Activated naive CD8-positive, alpha-beta T cell treated with anti-CD3 and anti-CD28 coated beads, Interleukin-2, amount 50 U/mL, for 24 hours (primary cell): ENCODE measurements at places on chromosomes 6 and 20.

- DNase-seq: no peak
Observed at GRCh38 chr20:44138867-44139266, 48.1 kb downstream of the JPH2 start.

DNA sequence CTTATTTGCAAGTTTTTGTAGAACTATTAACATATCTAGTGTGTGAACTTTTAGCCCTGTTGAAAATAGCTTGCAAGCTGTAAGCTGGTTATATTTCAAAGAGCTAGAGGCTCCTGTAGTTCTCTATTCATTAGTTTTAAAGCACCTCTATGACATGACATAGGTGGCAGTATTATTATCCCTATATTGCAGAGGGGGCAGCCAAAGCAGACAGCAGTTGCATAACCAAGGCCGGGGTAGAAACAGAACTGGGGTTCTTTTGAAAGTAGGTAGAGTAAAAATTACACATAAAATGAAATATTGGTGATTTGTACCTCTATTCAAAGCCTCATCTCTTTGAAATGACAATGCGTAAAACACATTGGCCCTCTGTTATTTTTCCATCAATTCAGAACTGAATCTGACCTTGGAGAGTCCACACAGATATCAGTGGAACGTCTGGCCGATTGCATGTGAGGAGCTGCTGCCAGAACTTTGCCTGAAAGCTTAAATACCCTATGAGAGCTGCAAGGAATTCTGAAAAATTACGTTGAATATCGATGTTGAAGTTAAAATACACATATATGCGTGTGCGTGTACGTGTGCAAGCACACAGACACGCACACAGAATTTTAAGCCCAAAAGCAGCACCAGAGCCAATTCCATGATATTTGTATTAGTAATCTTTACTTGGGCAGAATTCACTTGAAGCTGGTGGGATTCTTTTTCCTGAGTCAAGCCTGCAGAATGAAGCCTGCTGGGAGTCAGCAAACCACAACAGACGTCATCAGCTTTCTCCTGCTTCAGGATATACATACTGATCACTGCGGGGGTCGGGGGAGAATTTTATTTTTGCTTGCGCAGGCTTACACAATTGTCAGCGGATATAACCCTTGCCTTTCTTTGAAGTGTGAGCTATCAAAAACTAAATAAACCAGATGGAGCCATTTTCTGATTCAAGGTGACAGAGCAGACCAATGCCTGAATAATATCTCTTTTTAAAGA lies 163.2 kb downstream of the PDE7B start:
- no peak for DNase-seq

DNA sequence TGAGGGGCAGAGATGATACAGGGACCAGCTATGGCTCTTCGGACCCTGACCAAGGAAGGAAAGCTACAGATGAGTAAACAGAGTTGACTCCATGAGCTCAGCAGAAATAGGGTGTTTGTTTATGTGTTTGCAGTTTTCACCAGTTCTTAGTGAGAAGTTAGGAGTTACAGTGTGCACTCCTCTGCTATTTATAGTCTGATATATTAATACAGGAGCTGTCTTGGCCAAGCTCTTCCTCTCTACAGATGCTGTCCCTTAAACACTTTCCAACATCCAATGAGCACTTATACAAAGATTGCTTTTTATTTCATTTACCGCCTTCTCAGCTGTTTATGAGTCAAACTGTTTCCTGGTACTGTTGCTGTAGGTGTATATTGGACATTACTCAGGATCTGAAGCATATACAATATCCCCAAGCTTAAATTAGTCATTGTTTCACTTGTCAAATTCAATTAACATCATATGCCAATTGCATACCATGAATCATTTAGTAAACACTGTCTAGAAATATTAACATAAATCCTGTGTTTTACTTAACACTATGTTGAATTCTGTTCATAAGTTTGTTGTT lies 618.0 kb downstream of the PRKN start:
- DNase-seq: no peak

- no peak for DNase-seq
Observed at GRCh38 chr6:31663961-31664789, 622 bp downstream of the GPANK1 start.

- DNase-seq: no peak
Observed at GRCh38 chr20:8601542-8601912, 467.4 kb upstream of the PLCB4 start.

- DNase-seq: no peak
Observed at GRCh38 chr20:48357714-48358113, 470.1 kb downstream of the PREX1 start.

DNA sequence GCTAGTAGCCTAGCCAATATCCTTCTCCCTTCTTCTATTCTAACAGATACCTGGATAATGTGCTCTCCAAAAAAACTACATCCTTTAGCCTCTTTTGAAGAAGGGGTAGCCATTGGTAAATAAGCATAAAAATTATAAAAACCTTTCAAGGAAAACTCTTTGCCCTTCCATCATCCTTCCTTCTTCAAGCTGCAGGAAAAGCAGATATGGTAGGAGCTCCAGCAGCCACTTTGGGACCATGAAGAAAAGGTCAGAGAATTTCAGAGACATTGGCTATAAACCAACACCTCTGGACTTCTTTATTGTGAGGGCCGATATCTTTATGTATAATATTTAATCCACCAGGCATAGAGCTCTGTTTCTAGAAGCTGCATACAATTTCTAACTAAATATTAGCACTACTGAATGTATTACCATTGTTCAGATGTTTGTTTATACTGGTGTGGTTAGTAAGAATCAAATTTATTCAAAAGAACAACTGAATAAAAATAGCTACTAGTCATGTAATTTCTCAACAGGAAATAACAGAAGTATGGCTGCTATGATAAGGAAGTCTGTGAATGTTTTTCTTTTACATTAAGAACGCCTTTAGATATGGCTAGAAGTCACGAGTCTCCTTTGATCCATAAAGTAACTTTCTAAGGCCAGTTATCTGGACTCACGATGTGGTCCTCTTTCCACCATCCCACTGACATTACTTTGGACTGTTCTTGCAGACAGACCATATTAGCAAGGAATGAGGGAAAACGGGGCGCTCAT lies 32.2 kb downstream of the MYLK4 start:
- DNase-seq: no peak

DNA sequence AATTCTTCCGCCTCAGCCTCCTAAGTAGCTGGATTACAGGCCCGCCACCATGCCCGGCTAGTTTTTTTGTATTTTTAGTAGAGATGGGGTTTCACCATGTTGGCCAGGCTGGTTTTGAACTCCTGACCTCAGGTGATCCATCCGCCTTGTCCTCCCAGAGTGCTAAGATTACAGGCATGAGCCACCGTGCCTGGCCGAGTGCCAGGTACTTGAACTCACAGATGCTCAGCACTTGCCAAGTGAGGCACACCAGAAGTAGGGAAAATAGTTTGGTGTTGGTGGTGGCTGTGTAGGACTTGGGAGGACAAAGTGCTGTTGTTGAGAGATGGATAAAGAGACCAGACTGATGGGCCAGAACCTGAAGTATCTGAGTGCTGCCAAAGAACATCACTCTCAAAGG lies 40.0 kb upstream of the MBOAT1 start:
- DNase-seq: no peak

GRCh38 chr20:59403261-59403961 lies 103.0 kb downstream of the EDN3 start:
- DNase-seq: peak; percentile 83

- DNase-seq: peak; percentile 38
Observed at GRCh38 chr6:53734473-53735299, 60.1 kb upstream of the LRRC1 start.

DNA sequence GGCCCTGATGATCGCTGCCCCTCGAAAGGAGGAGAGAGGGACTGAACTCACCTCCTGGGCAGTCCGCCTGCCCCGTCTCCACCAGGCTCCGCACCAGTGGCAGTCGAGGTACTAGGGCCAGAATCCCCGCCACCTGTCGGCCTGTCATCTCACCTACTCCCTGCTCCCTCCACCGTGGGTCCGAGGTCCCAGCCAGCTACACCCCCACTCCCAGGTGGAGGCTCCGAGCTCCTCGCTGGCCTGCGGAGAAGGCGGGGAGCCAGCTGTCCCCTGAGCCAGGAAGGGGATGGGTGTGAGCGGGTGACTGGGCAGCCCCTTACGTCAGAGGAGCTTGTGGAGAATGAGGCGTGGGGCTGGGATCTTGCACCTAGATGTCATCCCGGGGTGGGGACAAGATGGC lies 1066.5 kb upstream of the MANEA start:
- DNase-seq: no peak

GRCh38 chr6:14372734-14373489 lies 255.3 kb downstream of the CD83 start:
- DNase-seq: no peak

DNA sequence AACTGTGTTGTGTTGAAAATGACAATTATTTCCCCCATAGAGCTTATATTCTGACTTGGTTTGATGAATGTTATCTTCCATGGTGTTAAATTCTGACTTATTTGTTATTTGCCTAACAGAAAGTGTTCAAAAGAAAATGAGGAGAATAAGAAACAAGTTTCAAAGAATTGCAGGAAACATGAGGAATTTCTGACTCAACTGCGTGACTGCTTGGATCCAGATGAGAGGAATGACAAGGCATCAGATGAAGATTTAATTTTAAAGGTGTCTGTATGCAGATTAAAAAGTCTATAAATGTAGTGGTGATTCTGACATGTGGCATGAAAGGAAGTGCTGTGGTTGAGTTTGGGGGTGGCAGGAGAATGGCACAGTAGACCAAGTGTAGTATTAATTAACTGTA lies 50.6 kb downstream of the CCDC170 start:
- no peak for DNase-seq

DNA sequence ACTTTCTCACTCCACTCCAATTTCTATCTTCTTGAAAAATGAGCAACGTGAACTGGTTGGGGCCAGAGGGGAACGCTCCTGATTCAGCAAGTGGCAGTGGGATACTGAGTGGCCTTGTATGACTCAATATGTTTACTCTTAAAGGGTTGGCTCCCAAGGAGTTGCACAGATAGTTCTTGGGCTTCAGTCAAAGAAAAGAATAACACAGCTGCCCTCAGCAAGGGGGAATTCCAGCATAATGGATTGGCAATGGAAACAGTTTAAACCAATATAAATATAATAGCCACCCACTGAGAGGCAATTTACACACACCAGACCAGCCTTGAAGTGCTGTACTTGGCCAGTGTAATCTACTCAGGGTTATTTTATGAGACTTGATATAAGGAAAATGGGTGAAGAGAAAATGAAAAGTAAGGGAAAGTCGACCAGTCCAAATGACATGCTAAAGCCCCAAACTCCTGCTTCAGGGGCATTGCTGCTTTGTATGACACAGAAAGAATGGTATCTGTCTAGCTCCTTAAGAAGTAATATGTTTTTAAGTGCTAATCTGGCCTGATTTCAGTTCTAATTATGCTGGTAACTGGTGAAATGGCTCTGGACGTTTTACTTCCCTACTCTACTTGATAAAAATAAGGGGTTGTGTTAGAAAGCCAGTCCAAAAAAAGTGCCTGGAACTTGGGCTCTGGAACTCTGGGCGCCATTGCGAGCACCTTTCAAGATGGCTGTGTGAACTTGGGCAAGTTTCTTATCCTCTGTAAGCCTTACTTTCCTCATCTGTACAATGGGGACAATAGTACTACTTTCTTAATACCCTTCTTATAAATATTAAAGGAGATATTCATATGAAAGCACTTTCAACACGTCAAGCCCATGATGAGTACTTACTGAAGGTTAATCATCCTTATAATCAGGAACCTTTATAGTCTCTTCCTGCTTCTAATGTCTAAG lies 712.9 kb upstream of the MAP3K7 start:
- DNase-seq: no peak

DNA sequence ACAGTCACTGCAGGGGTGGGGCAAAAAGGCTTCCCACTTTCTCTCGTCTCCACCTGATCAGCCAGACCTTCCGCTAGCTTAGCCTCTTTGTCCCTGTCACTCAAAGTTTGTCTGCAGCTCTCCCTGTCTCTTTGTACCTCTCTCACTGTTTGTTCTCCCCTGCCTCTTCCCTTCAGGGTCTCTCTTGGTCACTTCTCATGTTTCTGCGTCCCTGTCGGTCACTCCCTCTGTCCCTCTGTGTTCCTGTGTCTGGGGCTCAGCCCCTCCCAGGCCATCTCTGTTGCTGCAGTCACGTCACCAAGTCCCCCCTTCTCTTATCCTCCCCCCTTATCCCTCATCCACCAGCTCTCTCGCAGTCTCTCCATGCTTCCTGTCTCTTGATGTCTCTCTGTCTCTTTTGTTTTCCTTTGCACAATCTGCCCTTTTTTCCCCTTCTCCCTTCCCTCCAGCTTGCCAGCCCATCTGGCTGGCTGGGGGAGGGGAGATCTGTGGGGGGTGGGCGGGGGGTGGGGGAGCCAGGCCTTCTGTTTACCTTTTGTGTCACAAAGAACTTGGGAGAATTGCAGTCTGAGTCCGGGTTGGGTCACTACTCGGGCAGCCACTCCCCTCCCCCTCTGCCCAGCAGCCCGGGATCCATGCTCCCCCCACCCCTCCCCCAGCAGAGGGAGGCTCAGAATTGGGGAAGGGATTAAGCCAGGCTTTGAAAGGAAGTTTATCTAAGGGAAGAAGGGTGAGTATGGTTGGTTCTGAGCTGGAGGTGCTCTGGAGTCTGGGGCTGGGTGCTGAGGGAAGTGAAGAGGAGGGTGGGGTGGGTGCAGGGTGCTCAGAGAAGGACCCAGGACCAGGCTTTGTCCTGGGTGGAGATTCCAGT lies 32.3 kb downstream of the FOXP4 start:
- DNase-seq: no peak

DNA sequence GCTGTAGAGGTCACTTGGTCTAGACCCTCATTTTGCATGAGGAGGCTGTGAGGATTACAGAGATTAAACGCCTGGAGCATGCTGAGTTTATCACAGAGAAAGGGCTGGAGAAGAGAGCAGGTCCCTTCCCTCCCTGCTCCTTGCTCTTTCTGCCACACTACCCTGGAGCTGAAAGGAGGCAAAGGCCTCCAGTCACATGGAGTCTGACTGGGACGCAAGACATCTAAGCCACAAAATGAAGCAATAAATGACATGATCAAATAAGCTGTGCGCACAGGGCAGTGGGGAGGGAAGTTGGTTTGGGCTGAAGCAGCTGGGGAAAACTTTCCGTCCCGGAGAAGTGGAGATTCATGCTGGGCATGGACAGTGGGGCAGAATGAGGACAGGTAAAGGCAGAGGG lies 33.3 kb downstream of the ATXN1 start:
- no peak for DNase-seq

DNA sequence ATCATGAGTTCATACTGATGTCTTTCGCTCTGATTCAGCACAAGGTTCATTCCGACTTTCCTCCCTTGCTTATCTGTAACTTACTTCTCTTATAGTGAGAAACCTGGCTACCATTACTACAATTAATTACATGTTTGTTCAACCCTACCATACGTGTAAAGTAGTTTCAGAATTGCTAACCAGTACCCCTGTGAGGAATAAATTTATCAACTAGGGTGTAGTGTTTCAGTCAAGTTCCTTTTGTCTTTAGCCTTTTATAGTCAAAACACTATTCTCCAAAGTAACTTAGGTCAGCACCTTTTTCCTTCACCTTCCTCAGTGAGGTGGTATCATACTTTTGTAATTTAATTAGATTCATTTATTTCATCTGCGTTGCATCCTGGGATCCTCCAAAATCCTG lies 64.9 kb downstream of the MAP3K4 start:
- DNase-seq: no peak

- DNase-seq: peak; percentile 64
Observed at GRCh38 chr20:63567386-63568169, 6.5 kb downstream of the HELZ2 start.
